Activated CD4-positive, alpha-beta memory T cell treated with anti-CD3 and anti-CD28 coated beads for 36 hours (primary cell): ENCODE measurements at places on chromosomes 3 and 15. TPM values are rescaled to one million over a fixed set of nuclear protein-coding genes. Genes with fewer than 3 reads are reported as not detected.

DNA sequence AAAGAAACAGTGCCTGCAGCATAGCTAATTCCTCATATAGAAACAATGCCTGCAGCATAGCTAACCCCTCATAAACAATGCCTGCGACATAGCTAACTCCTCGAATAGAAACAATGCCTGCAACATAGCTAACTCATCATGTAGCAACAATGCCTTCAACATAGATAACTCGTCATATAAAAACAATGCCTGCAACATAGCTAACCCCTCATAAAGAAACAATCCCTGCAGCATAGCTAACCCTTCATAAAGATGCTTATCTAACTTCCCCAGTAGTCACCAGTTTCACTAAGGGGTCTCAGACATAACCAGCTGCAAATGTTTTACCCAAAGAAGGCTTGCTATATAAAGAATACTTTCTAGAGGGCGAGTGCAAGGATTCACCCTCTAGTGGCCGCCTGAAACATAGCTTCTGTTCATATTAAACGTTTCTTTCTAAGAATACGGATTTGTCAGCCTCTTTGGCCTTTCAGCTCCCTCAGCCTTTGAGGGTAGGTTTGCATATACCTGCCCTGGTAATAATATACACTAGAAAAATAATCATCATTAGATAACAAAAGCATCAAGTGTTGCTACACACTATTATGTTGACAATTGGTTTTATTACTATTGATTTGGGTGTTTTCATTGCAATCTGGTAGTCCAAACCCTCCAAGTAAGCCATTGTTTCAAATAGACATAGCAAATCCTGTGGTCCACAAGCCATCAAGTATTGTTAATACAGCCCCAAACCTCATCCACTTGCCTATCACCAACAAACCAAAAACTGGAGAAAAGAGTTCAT is 44.4 kb upstream of the FAN1 start:
- DNase-seq, result no peak

- DNase-seq, result no peak
These were observed 25.7 kb upstream of the MYRIP start for GRCh38 chr3:39783680-39784079.

Gene PLA1A
- total RNA-seq, result 0.34 TPM

- peak; percentile 74 for DNase-seq
These were observed 6.1 kb downstream of the TRMT10C start for GRCh38 chr3:101567528-101568317.

GRCh38 chr15:90042766-90043529 is 41.8 kb downstream of the ZNF710 start:
- DNase-seq, result no peak

GRCh38 chr15:69056365-69056764 is 41.9 kb downstream of the NOX5 start:
- DNase-seq, result no peak

GRCh38 chr15:84844964-84845363 is 27.8 kb downstream of the ALPK3 start:
- DNase-seq, result no peak

Gene SV2B
- 0.05 TPM for total RNA-seq

- DNase-seq, result no peak
These were observed 202.9 kb upstream of the CADM2 start for GRCh38 chr3:84755860-84756259.

Gene CCDC51
- 24.4 TPM for total RNA-seq

Gene MELTF
- 6.0 TPM for total RNA-seq

GRCh38 chr3:188326968-188327367 is 173.0 kb downstream of the LPP start:
- DNase-seq, result no peak

Gene ADGRG7
- not detected for total RNA-seq

GRCh38 chr3:177220136-177220974 is 23.1 kb upstream of the TBL1XR1 start:
- no peak for DNase-seq

Gene MEX3B
- total RNA-seq, result 0.82 TPM

DNA sequence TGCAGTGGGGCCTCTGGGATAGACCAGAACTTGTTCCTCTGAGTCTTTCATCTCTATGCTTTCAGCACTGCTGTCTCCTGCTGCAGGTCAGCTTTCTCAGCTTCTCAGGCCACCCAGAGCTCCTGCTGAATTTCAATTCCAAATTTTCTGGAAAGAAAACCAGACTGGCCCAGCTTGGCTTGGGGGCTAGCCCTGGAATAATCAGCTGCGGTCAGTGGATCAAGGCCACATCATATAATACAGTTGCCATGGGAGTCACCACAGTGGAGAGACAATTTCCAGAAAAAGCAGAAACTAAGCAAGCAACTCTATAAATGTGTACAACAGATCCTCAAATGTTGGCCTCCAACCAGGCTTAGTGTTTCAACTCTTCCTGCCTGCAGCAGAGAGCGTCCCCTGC is 91.1 kb upstream of the SLC24A5 start:
- no peak for DNase-seq

- DNase-seq, result no peak
These were observed 104.9 kb downstream of the TPRG1 start for GRCh38 chr3:189276444-189277219.

DNA sequence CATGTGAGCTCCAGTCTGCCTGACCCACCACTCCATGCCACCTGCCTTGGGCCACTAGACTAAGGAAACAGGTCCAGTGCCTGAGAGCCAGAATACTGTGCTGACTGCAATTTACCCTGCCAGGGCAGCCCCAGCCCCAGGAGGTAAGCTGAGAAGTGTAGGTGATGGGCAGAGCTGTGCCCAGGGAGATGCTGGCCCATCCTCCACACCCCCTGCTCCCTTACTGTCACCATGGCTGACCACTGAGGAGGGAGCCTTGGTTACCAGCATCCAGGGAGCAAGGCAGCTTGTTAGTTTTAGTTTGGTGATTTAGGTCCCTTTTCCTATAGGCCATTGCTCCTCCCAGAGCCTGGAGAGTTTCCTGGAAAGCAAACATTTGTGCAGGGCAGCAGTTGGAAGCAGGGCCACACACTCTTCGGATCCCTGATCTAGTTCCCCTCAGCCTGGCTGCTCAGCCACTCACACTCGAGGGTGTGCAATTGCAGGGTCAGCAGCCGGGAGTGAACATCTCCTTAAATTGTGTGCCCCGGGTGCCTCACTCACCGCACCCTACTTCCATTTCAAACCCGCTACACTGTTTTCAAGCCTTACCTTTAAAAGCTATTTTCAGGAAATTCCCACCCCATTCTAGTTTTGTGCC is 2.0 kb downstream of the GALNT15 start:
- DNase-seq, result no peak

GRCh38 chr15:73694419-73694818 is 10.2 kb downstream of the CD276 start:
- no peak for DNase-seq

GRCh38 chr3:121957674-121958415 is 63.6 kb downstream of the SLC15A2 start:
- no peak for DNase-seq

- no peak for DNase-seq
These were observed 76.1 kb downstream of the FRMD4B start for GRCh38 chr3:69309814-69310213.

- no peak for DNase-seq
These were observed 1187.1 kb downstream of the ROBO1 start for GRCh38 chr3:78580681-78581080.

Gene PARP15
- 11.0 TPM for total RNA-seq

GRCh38 chr3:179304605-179305004 is 18.2 kb upstream of the ZNF639 start:
- DNase-seq, result no peak

DNA sequence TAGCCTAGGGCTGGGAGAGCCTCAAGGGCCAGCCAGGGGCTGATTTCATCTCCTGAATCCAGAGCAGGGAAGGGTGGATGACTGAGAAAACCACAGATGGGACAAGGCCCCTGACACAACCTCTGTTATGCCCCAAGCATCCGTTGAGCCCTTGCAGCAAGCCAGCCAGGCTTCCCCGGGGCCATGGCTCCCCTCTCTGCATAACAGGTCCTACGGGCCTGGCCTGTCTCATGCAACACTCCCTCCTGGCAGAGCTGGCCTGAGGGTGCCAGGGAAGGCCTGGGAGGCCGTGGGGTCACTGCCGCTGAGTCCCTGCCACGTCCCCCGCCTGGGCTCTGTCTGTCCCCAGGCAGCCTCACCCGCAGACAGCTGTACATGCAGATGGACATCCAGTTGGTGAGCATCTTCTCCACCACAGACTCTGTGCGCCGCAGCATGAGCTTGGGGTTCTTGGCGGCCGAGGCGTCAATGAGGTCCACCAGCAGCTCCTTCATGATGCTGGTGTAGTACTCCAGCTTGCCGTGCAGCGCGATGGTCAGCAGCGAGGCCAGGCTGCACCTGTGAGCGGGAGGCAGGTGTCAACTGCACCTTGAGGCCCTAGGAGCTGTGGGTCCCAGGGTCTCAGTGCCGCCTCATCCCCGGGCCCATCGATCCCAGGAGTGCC is 22.1 kb downstream of the H1-8 start:
- DNase-seq, result no peak

DNA sequence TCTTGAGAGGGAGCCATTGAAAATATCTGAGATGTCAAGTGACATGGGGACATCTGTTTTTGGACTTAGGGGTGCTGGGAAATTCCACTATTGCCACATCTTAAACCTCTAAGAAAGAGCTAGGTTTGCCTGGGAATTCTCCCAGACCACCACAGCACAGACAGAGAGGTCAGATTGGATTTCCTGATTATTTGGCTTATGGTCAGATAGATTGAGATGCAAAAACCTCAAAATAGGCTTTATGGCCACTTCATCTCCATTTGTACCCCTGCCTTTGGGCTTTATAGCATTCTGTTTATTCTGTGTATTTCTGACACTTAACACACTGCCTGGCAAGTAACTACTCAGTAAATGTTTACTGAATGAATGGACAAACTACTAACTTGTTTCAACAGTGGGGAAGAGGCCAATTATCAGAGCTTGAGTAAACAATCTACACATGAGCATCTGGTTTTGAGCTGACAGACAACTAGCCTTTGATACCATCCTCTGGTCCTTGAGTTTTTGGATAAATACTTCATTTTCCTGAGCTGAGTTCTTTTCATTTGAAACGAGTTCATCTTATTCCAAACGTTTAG is 81.8 kb downstream of the TP63 start:
- DNase-seq, result no peak

Gene BUB1B
- total RNA-seq, result 88.8 TPM

Gene MME
- not detected for total RNA-seq

DNA sequence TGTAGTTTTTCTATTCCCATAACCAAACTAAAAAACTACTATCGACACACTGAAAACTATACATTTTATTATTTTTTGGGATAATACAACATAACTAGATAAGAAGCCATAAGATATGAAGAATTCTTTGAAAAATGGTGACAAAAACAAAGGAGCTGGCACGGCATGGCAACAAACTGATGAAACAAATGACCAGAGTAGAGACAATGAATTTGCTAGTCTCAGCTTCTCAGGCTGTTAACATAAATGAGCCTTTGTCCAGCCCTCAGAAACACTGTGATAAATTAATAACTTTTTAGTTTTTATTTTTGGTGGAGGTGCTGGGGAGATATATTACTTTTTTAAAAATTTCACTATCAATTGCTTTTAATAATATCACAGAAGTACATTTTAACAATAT is 100.7 kb downstream of the SMARCC1 start:
- DNase-seq, result no peak

- DNase-seq, result no peak
These were observed 213.9 kb downstream of the CDIN1 start for GRCh38 chr15:36793205-36793873.

DNA sequence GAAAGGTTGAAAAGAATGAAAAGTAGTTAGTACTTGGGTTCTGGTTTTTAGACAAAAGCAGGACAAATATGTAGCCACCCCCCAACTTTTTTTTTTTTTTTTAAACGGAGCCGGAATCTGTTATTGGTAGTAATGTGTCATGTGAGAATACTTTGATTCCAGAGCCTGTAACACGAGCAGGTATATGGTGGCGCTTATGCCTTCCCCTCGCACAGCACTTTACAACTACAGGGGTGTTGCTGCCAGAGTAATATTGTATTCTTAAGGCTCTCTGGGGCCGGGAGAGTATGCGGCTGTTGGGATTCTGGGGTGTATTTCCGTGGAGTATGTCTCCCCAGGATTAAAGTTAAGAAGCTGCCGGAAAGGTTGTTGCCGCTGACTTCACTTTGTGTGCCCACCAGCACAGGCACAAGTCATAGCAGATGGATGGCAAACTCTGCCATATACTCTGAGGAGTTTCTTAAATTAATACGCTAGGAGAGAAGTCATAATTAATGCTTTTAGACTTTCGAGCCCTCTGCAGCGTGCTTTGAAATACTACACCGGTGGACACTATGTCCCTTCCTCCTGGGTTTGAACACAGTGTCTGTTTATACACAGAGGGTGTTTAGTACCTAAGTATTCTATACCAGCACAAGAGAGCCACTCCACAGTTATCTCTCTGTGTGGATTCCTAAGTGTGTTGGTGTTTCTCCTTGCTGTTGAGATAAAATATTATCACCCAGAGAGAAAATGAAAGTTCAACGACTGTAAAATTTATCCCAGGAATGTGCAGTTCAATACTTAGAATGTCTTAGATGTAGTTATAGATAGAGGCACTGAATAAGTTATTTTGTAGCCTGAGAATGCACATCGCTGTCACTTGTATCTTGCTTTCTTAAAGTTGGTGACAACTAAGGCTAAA is 1.4 kb downstream of the MBNL1 start:
- peak; percentile 56 for DNase-seq
